ENCODE measurements at places on chromosomes 2 and 18.

GRCh38 chr18:37429791-37430190, 135.8 kb downstream of the CELF4 start:
- no peak for DNase-seq

DNA sequence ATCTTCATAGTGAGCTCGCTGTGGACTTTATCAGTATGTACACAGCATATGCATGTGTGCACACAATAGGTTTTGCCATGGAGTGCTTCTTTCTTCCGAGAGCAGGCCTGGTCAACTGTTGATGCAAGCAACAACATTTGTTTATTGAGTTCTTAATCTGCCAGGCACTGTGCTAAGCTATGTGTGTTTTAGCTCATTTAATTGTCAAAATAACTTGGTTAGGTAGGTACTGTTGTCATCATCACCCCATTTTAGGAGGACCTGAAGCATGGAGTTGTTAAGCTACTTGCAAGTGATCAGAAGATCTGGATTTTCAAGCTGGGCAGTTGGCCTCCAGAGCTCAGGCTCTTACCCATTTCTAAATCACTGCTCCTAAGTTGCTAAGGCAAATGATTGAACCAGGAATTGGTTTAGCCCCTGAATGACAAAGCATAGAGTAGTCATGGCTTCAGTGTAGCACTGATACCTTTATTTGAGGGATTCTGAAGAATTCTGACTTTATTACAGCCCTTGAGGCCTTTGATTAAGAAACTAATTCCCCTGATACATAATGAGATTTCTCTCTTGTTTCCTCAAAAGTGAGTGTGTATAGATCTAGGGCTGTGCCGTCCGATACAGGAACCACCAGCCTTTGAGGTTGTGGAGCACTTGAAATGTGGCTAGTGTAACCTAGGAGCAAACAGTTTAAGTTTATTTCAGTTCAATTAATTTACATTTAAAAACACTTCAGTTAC, 132.9 kb downstream of the FMNL2 start:
- no peak for DNase-seq

DNA sequence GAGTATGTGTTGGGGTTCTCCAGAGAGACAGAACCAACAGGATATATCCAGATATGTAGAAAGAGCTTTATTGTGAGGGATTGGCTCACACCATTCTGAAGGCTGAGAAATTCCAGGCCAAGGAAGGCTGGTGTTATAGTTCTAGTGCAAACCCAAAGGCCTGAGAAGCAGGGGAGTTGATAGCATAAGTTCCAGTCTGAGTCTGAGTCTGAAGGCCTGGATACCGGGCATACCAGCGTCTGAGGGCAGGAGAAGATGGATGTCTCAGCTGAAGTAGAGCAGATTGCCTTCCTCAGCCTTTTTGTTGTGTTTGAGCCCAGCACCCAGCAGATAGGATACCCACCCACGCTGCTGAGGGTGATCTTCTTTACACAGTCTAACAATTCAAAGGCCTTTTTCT, 211.7 kb upstream of the RASGRP3 start:
- DNase-seq: no peak

GRCh38 chr2:60046529-60046928, 506.9 kb downstream of the BCL11A start:
- DNase-seq: no peak

DNA sequence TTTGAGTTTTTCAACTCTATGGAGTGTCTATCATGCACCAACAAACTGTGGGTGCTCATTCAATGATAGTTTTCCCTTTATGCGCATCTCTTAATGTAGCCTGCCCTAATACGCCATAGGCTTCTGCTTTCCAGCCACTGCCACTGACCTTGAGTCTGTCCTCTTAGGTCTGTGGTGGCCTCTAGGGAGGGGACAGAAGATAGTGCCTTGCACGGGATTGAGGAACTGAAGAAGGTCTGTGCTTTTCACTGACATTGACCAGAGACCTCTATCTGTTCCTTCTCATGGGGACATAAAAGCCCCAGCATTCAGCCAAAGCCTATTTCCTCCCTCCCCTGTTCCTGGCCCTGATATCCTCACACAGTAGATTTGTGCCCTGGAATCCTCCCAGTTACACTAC, 2.3 kb downstream of the GCKR start:
- no peak for DNase-seq

- DNase-seq: no peak
Measured at GRCh38 chr2:120720746-120721375, 14.8 kb upstream of the GLI2 start.

GRCh38 chr18:21897811-21898210, 157.2 kb downstream of the MIB1 start:
- DNase-seq: peak; percentile 5

GRCh38 chr2:170502361-170503130, 212.6 kb upstream of the SP5 start:
- no peak for DNase-seq

DNA sequence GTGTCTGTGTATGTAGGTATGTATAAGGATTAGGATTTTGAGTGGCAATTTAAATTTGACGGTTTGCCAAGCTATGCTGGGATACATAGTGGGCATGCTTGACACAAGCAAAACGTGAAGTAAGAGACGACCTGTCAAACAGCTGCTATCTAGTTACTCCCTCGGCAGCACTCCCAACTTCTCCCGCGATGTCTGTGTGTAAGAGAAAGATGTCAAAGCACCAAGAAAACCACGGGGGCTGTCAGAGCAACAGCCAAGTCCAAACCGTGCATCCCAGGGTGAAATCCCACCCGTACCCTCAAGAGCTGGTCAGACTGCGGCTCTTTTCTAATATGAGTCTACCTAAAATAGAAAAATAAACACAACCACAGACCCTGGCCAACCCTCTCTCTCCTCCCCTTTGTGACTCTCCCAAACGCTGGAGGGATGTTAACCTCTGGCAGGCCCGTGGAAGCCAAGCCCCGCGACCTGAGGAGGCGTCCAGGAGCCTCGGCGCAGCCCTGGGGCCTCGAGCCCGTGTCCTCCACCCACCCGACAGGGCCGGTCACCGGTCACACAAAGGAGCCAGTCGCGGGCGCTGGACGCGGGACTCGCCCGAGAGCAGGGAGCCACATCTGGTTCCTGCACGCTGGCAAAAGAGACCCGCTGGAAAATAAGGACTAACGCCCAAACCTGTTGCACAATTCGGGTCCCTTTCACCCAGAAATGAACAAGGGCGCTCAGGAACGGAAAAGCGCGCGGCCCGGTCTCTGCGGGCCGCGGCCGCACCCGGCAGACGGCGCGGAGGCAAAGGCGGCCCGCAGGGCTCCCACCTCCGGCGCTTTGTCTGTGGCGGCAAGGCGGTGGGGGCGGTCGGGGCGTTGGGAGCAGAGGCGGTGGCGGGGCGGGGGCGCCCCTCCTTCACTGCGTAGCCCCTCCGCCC, 925 bp downstream of the SESTD1 start:
- no peak for DNase-seq

All from fibroblast of skin of left quadriceps (primary cell).